ENCODE measurements at places on chromosomes 6 and 20. TPM values are rescaled to one million over a fixed set of nuclear protein-coding genes. Genes with fewer than 3 reads are reported as not detected.

DNA sequence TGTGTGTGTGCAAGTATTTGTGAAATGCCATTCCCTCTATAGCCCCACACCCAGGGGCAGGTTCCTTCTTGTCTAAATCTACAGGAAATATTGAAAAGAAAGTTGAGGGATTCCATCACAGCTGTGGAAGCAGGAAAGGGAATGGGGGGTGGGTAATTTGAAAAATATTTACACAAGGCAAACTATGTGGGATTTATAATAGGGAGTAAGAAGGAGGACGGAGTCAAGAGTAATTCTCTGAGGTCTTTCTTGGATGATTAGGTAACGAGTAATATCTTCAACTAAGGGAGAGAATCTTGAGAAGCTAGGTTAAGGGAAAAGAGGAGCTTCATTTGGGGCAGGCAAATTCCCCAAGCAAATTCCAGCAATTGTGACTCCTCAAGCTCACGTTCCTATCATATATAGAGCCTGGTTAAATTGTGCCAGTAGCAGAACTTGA, 113.5 kb upstream of the SGK1 start:
- no peak for DNase-seq
- H3K36me3 ChIP-seq: no peaks in the 10 kb centered on the region
- no peaks in the 10 kb centered on the region for H3K27me3 ChIP-seq
- H3K27ac ChIP-seq: no peak overlapping the region
- H3K4me1 ChIP-seq: peaks cover 11% of the 10 kb centered on the region

GRCh38 chr6:26243752-26244151, 121.2 kb upstream of the BTN3A2 start:
- peaks cover 34% of the 10 kb centered on the region for H3K4me1 ChIP-seq
- no peak overlapping the region for H3K4me3 ChIP-seq
- peaks cover 9% of the 10 kb centered on the region for H3K36me3 ChIP-seq
- no peak overlapping the region for H3K27ac ChIP-seq
- no peaks in the 10 kb centered on the region for H3K27me3 ChIP-seq

GRCh38 chr20:58523971-58524315, 8.7 kb upstream of the APCDD1L start:
- H3K27me3 ChIP-seq: peaks cover 2% of the 10 kb centered on the region
- H3K4me1 ChIP-seq: no peaks in the 10 kb centered on the region
- H3K36me3 ChIP-seq: no peaks in the 10 kb centered on the region

DNA sequence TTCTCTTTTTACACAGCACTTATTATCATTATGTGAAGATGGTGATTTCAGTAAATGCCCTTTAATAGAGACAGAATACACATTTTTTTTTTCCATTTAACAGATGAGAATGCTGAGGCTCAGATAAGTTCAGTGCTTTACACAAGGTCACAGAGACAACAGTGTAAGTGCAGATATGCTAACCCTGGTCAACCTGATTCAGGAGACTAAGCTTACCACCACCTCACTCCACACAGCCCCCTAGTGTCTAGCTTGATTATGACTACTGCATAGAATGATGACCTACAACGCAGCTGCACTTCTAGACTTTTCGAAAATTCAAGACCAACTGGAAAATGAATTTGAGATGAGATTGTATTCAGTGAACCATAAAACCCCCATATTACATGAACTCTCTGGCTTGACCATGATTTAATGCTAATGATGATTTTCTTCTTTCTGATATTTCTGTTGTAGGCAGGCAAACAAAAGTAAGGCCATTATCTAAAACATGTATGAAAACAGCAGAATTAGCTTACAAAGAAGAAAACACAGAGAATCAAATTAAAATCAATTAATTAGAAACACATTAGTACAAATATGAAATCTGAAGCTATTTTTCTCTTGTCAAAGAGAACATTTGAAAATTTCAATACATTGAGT, 212.1 kb upstream of the PHACTR1 start:
- H3K36me3 ChIP-seq: no peaks in the 10 kb centered on the region
- H3K27me3 ChIP-seq: peaks cover 2% of the 10 kb centered on the region
- H3K4me3 ChIP-seq: no peak overlapping the region
- H3K4me1 ChIP-seq: no peaks in the 10 kb centered on the region
- DNase-seq: peak; percentile 11

GRCh38 chr6:168269455-168270243, 49.9 kb downstream of the DACT2 start:
- DNase-seq: no peak
- no peak overlapping the region for H3K27ac ChIP-seq
- peaks cover 7% of the 10 kb centered on the region for H3K27me3 ChIP-seq
- H3K36me3 ChIP-seq: no peaks in the 10 kb centered on the region
- no peak overlapping the region for H3K4me3 ChIP-seq
- H3K4me1 ChIP-seq: no peaks in the 10 kb centered on the region

- H3K27me3 ChIP-seq: no peaks in the 10 kb centered on the region
- H3K4me3 ChIP-seq: peak overlapping the region; percentile 94
- DNase-seq: peak; percentile 49
- H3K36me3 ChIP-seq: peaks cover 48% of the 10 kb centered on the region
- peaks cover 46% of the 10 kb centered on the region for H3K4me1 ChIP-seq
These were observed 1.6 kb downstream of the TRIM27 start for GRCh38 chr6:28922004-28922820.

- H3K27me3 ChIP-seq: no peaks in the 10 kb centered on the region
- no peak for DNase-seq
- H3K4me1 ChIP-seq: no peaks in the 10 kb centered on the region
- H3K27ac ChIP-seq: no peak overlapping the region
These were observed 206.8 kb downstream of the EYA4 start for GRCh38 chr6:133447924-133448323.

GRCh38 chr6:35024551-35025054, 116.5 kb downstream of the TCP11 start:
- no peaks in the 10 kb centered on the region for H3K27me3 ChIP-seq
- H3K27ac ChIP-seq: no peak overlapping the region
- no peak overlapping the region for H3K4me3 ChIP-seq
- no peaks in the 10 kb centered on the region for H3K4me1 ChIP-seq
- no peak for DNase-seq

The SNX21 gene
- total RNA-seq: 1.4 TPM

The COL19A1 gene
- total RNA-seq: 0.14 TPM

The NMBR gene
- total RNA-seq: not detected

The BPI gene
- not detected for total RNA-seq

All from activated CD8-positive, alpha-beta T cell treated with anti-CD3 and anti-CD28 coated beads for 36 hours (primary cell).